ENCODE measurements at places on chromosomes 3 and 15.

DNA sequence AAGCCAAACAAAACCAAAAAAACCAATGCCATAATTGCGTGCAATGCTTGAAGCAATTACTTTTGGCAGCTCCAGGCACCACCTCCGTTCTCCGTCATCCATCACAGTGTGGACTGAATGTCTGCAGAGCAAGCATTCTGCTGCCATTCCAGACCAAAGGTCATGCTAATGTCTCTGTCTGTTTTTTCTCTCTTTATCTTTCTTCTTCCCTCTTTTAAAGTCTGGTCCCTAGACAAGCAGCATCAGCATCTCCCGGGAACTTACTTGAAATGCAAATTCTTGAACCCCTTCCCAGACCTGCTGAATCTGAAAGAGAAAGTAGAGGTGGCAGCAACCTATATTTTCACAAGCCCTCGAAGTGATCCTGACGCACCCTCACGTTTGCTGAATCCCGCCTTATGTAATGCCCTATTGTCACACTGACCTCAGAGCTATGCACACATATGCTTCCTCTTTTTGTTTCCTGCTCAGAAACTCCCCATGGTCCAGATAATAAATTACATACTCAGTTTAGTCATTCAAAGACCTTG, 297.3 kb upstream of the PROK2 start:
- no peak for DNase-seq

DNA sequence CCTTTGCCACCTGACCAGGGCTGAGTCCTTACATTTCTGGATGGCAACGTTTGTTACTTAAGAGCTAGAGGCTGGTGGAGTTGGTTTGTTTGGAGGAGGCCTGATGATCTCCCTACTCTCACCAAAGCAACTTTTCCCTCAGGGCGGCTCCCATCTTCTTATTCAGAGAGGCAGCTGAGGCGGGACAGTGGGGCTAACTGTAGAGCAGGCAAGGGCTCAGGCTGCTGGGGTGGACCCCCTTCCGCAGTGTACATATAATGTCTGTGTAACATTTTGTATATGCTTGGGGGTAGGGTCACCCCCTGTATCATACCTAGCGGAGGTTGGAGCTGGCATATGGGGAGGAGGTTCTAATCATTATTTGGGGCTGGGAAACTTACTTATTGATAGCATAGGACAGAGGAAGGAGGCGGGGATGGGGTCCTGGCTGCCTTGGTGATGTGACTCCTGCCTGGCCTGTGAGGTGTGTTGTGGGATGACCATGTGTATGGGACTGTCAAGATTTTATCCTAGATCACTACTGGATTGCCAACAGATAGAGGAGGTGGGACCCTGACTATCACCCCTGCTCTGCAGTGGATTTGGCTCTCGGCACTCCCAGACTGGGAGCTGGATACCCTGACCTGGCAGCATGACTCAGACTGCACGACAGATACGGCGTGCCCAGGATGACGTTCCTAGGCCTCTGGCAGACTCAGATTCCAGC, 52.5 kb upstream of the UBE2Q2 start:
- DNase-seq = no peak

- DNase-seq = no peak
These were observed 17.1 kb upstream of the ITPKA start for GRCh38 chr15:41476416-41477048.

GRCh38 chr3:189305412-189305811, 133.6 kb downstream of the TPRG1 start:
- DNase-seq = no peak

- no peak for DNase-seq
These were observed 25.3 kb downstream of the CAPN3 start for GRCh38 chr15:42384597-42384996.

DNA sequence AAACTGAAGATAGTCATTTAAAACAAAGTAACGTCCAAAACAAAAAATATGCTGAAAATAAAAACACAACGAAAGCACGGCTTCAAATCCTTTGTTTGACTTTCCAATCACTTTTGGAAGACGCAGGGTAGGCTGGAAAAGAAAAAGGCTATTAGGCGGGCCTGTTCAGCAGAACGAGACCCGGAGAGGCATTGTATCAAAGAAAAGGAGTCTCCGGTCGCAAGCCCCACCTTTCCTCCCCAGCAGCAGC, 691 bp downstream of the SENP7 start:
- no peak for DNase-seq

DNA sequence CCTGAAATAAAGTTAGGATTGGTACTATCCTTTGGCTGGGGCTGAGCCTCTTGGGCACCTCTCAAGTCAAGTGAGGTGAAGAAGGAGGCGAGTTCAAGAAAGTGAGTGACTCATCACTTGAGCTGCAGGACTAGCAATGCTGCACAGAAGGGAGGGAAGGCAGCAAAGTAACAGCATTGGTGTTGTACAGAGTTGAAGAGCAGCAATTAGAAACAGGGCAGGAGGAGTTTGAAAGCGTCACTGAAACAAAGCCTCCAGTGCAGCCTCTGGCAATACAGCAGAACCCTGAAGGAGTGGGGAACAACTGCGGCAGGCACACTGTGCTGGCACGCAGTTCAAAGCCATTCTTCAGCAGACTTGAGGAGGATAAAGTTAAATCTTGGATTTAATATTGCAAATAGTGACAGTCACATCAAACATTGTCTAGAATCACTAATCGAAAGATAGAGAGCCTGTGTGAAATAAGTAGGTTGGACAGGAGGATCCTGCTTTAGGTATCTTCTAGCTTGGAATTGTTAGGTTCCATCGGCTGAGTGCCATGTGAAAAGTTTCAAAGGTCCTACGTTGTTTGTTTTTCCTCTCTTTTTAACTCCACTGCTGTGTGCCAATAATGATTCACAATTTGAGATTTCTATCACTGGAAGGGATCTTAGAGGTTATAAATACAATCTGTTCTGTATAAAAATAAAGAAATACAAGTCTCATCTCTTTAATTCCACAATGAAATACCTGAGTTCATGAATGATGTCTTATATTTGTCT, 479.8 kb downstream of the NAALADL2 start:
- no peak for DNase-seq

- no peak for DNase-seq
These were observed 34.9 kb upstream of the NRROS start for GRCh38 chr3:196604548-196604947.

DNA sequence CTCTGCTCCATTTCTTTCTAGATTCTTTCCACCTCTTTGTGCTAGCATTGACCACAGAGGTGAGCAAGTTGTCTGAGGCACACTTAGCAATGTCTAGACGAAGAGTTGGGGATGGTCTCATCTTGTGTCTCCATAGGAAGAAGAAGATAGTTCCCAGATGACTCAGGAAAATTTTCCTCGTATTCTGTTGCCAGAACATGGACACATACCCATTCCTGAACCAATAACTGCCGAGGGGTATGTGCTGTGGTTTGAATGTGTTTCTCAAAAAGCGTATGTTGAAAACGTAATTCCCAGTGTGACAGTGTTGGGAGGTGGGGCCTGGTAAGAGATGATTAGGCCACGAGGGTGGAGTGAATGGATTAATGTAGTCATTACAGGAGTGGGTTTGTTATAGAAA, 107.5 kb upstream of the GALNT15 start:
- DNase-seq = no peak

DNA sequence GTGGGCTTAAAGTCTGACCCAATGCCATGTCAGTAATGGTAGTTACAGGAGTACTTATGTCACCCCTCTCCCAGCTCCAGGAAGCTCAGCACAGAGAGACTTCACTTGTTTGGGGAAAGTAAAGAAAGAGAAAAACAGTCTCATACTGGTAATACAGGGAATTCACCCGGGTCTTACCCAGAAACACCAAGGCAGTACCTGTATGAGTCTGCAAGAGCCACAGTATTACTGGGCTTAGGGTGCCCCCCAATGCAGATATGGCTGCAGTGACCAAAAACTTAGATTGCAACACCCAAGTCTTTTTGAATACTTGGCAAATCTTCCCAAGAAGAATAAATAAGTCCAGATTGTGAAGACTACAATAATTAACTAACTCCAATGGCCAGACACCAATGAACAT, 622.1 kb downstream of the IGSF11 start:
- no peak for DNase-seq
